NCI-H2081 treated with DMSO at 0.1 percent for 48 hours (cell line): ENCODE measurements at places on chromosomes 1 and 21.
A peak's percentile ranks its signal among the peaks of the same experiment; 100 is the strongest.

DNA sequence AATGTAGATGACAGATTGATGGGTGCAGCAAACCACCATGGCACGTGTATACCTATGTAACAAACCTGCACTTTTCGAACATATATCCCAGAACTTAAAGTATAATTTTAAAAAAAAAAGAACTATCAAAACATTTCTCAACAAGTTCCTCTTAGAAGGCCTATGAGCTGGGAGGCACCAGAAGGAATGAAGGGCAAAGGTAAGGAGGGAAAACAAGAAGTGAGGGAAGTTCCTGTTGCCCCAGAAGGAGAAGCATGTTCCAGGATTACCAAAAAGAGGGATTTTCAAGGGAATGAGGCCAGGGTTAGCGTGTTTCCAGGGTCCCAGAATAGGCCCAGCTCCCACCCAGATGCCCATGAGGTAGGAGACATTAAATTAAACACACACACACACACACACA is 361.0 kb downstream of the SETD4 start:
- DNase-seq = no peak

DNA sequence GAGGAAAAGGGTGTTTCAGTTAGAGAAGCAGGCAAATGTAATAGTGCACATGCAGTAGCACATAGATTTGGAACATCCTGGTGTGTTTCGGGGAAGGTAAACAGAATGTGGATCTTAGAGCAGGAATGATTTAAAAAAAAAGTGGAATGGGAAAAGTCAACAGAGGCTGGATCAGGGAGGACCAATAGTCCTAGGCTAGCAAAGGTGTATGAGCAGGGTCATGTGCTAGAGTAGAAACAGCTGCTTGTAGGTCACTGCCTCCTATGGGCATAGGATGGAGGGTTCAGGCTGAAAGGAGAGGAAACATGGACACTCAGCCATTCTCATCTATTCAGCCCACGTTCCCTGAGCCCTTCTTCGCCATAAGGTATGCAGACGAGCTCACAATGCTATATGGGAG is 3.7 kb upstream of the KPNA6 start:
- DNase-seq = no peak

DNA sequence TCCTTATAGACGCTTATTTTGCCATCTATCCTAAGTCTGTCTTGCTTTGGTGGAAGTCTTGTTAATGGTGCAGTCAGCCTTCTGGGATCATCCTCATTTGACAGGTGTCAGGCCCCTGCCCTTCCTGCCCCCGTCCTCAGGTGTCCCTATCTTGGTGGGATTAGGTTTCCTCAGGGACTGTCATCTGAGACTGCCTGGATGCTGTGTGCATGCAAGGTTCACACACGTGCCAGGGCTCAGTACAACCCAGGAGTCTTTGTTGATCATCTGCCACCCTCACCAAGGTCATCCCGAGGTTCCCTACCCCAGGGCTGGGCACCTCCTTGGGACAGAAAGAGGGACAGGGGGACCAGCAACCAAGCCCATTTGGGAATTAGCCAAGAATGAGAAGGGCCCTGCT is 18.0 kb downstream of the PADI2 start:
- DNase-seq = no peak

GRCh38 chr1:16252912-16253311 is 15.9 kb upstream of the CPLANE2 start:
- no peak for DNase-seq

DNA sequence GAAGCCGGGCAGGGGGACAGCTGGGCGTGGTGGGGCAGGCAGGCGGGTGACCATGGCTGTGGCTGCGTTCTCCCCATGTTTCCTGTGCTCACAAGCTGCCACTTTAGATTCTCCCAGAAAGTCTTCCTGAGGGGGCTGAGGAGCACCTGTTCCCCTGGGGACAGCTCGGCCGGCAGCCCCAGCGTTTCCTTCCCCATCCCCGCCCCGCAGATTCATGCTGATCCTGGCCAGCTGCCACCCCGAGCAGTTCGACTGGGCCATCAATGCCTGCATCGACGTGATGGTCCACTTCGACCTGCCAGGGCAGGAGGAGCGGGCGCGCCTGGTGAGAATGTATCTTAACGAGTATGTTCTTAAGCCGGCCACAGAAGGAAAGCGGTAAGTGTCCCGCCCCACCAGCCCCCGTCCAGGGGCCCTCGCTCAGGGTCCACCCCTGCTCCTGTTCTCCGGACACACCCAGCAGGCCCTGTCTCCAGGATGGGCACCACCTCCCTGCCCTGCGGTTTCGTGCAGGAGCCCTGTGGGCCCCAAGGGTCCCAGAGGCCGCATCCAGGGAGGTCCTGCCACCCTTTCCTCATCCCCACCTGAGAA is 10.9 kb upstream of the ATAD3B start:
- no peak for DNase-seq

DNA sequence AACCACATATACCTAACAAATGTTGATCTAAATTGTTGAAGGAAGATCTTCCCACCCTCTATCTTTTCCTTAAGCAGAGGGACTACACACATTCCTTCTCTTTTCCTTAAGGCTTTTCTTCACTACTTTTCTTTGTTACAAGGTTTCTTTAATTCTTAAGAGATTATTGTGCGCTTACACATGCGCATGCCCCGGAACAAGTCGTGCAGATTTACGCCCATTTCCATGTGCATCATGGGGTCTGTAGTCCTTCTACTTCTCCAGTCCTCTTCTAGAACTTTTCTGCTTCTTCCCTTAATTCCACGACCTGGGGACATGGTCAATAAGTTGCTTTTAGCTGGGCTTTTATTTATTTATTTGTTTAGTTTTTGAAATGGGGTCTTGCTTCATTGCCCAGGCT is 1.7 kb upstream of the CHRNB2 start:
- no peak for DNase-seq

GRCh38 chr1:201955729-201956143 is 433 bp downstream of the TIMM17A start:
- no peak for DNase-seq

- no peak for DNase-seq
Observed at GRCh38 chr1:25524568-25525360, 18.6 kb upstream of the LDLRAP1 start.

- DNase-seq = no peak
Observed at GRCh38 chr1:228860911-228861831, 125.9 kb downstream of the RHOU start.

GRCh38 chr1:152747831-152748230 is 10.0 kb upstream of the KPRP start:
- no peak for DNase-seq

- no peak for DNase-seq
Observed at GRCh38 chr1:16615253-16616252, 2.2 kb upstream of the NBPF1 start.

- no peak for DNase-seq
Observed at GRCh38 chr1:230610589-230610988, 31.7 kb upstream of the COG2 start.

DNA sequence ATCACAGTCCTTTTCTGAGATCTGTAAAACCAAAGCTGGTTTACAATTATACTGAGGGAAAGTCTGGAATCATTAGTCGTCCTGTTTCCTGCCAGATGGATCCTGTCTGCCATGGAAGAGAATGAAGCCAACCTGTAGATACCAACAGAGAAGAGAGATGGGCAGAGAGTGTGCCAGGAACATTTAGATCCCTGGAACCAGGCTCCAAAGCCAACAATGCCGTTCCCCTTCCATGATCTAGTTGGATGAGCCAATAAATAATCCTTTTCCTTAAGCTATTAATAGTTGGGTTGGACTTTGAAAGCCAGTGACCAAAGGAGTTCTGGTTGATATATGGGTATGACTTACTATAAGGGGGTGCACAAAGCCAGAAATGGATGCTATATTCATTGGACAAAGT is 15.0 kb downstream of the CAPN8 start:
- no peak for DNase-seq

GRCh38 chr1:171984850-171985485 is 143.7 kb downstream of the DNM3 start:
- DNase-seq = peak; percentile 23

- DNase-seq = no peak
Observed at GRCh38 chr1:35564884-35565741, 7.5 kb downstream of the NCDN start.

GRCh38 chr1:208134491-208134890 is 109.7 kb downstream of the PLXNA2 start:
- DNase-seq = no peak
